ENCODE measurements at places on chromosomes 16 and 17.

DNA sequence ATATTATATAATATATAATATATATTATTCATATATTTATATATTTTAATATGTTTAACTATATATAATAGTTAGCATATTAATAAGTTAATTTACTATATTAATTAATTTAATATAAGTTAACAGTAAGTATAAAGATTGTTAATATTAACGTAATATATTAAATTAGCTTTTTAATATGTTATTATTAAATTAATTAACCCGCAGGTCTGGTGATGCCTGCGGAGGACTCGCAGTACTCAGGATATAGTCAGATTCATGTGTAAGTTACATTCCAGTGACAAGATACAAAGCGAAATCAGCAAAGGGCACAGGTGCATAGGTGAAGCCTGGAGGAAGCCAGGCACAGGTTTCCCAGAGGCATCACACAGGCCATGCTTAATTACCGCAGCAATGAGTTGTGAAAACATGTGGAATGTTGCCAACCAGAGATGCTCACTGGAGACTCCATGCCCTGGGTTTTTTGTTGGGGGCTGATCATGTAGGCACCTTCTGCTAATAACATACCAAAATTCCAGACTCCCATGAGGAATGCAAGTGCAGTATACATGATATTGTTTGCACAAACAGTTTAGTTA, 130.4 kb upstream of the MPHOSPH6 start:
- DNase-seq = no peak

GRCh38 chr16:47519546-47519945, 58.4 kb downstream of the PHKB start:
- no peak for DNase-seq

DNA sequence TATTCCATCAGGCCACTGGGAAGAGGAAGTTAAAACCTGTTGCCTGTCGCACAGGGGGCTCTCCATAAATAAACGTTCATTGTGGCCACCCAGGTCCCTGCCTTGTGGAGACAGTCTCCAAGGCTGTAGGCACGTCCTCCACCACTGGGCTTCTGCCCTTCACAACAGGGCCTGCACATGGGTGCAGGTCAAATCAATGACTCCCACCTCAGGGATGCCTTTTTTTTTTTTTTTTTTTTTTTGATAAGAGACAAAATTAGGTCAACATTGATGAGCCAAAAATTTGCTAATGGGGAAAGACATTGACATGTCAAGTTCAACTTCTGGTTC, 12.6 kb upstream of the SLC12A3 start:
- no peak for DNase-seq

DNA sequence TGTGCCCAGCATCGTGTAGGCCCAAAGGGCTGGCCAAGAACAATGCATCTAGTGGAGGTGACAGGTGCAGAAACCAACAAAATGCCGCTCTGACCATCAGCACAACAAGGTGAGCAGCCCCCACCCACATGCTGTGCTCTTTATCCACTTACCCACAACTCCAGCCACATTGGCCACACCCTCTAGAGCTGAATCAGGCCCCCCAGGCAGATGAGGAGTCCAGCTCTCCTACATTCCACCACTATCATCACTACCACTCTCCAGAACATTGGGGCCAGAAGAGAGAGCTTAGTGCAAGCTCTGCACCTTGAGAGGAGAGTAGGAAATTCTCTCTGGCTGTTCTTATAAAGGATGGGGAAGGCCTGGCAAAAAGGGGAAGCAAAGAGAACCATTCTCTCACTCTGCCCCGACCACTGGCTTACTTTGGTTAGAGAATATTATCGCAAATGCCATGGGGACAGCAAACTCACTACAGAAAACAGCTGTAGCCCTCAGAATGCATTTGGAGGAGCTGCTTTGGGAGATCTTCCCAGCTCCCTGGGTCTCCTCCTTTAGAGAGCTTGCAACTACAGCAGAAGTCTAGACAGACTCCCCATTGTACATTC, 75.0 kb downstream of the TMEM132E start:
- DNase-seq = no peak

DNA sequence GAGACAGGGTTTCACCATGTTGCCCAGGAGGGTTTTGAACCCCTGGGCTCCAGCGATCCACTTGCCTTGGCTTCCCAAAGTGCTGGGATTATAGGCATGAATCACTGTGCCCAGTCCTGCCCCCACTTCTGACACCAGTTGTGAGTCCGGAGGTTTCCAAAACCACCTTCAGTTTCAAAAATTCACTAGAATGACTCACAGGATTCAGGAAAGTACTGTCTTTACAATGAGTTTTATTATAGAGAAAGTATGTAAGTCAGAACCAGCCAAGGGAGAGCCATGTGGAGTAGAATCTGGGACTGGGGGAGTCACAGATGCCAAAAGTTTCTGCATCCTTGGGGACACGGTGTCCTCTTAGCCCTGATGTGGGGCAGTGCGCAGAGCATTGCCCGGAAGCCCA, 55.1 kb downstream of the PLD6 start:
- DNase-seq = peak; percentile 57

DNA sequence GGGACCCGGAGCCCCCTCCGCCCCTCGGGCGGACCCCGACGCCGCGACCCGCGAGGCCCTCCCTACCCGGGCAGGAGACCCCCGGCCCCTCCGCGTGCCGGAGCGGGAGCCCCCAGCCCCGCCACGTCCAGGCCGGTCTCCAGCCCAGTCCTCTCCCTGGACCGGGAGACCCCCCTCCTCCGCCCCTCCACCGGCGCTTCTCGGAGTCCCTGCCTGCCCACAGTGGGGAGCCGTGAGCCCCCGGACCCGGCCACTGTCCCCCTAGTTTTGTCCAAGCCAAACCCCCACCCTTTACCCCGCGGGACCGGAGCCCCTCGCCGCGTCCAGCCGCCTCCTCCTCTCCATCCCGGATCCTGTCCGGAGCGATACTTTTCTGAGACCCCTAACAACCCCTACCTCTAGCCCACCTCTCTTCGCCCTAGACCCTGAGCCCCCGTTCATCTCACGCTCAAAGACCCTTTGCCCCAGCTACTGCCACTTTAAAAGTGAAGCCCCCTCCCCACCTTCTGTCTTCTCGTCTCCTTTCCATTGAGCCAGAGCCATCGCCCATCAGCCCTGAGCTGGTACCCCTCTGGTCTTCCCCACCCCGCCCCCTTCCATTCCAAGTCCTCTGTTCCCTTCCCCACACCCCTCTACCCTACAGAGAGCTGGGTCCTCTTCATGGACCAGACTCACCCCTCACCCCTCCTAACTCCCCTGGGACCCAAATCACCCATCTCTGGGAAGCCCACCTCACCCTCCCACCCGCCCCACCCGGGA, 1.0 kb downstream of the NECAB2 start:
- no peak for DNase-seq

- DNase-seq = no peak
Measured at GRCh38 chr17:82517230-82517865, 2.2 kb upstream of the FOXK2 start.

GRCh38 chr17:45719335-45720071, 64.6 kb upstream of the CRHR1 start:
- DNase-seq = peak; percentile 50

DNA sequence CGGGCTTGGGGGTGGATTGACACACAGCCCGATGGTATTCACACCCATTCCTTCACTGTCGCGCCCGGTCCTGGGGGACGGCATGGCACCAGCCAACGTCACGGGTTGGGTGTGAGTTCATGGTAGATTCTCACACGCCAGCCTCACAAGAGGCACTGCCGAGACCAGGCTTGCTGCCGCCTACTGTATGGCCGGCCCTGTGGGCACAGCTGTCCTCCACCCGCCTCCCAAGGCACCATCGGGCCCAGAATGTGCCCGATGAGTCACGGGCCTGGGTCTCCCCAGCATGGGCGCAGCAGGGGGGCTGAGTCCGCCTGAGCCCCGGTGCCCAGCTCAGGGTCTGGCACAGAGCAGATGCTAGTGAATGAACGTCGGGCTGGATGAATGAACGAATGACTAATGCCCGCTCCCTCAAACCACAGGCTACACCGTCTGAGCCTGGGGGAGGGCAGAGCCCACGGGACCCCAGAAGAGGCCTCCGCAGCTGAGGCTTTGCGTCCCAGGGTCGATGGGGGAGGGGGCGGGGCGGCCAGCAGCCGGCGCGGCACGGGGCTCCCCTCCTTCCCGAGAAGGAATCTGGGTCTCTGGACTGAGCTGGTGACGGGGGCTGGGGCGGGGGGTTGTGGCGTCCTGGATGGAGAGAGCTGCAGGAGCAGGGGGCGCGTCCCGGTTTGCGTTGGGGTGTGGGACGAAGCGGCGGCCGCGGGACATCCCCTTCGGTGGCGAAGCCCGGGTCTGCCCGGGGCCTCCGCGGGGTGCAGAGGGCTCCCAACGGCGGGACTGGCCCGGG, 829 bp downstream of the PITPNM3 start:
- DNase-seq = no peak

DNA sequence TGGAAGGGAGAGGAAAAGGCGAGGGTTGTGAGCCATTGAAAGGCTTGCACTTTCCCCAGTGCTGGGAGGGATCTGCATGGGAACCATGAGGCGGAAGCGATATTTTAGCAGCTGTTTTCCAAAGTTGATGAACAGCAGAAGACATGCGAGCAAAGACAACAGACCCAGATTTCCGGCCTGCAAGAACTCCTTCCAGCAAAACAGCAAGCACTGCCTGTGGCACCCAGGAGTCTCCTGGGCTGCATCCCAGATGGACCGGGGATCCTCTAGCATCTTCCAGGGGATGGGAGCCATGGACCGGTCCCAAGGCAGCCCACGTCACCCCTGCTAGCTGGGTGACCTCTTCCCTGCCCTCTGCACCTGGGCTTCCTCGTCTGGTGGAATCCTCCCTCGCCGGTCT, 162.8 kb downstream of the IRF8 start:
- DNase-seq = no peak

DNA sequence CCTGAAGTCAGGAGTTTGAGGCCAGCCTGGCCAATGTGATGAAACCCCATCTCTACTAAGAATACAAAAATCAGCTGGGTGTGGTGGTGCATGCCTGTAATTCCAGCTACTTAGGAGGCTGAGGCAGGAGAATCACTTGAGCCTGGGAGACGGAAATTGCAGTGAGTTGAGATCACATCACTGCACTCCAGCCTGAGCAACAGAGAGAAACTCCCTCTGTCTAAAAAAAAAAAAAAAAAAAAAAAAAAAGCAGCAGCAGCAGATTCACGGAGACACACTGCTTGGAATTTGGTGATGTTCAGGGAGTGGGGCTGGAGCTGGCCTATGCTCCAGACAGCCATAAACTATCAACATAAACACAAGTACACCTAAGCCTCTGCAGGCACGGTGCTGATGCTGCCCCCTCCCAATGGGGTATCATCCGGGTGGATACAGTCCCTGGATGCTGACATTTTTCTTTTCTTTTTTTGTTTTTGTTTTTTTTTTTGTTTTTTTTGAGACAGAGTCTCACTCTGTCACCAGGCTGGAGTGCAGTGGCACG, 39.6 kb upstream of the RHOT1 start:
- no peak for DNase-seq

GRCh38 chr17:30274887-30275286, 16.9 kb downstream of the BLMH start:
- no peak for DNase-seq

GRCh38 chr16:1890708-1891050, 18.7 kb upstream of the MEIOB start:
- DNase-seq = no peak

GRCh38 chr17:61160789-61161445, 238.7 kb upstream of the TBX2 start:
- DNase-seq = no peak

DNA sequence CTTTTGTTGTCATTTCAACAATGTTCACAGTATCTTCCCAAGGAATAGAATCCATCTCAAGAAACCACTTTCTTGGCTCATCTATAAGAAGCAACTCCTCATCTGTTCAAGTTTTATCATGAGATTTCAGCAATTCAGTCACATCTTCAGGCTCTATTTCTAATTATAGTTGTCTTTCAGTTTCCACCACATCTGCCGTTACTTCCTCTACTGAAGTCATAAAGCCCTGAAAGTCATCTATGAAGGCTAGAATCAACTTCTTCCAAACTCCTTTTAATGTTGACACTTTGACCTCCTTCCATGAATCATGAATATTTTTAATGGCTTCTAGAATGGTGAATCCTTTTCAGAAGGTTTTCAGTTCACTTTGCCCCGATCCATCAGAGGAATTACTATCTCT, 102.1 kb downstream of the CDH13 start:
- no peak for DNase-seq

GRCh38 chr16:76777721-76778465, 413.1 kb upstream of the MON1B start:
- DNase-seq = no peak

DNA sequence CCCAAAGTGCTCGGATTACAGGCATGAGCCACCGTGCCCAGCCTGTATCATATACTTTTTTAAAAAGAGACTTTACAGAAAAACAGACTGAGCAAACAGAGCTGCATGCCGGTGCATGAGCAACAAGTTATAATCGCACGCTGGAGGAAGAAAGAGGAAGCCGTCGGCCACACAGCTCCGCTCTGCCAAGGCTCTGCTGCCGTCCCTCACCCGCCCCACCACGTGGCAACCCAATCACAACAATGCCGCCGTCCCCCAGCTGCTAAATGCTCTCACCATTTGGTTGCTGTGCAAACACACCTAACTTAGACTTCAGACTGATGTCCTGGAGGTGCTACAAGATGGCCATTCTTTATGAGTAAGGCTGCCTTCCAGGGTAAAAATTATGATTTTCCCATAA, 83.5 kb downstream of the ADCY9 start:
- DNase-seq = no peak

DNA sequence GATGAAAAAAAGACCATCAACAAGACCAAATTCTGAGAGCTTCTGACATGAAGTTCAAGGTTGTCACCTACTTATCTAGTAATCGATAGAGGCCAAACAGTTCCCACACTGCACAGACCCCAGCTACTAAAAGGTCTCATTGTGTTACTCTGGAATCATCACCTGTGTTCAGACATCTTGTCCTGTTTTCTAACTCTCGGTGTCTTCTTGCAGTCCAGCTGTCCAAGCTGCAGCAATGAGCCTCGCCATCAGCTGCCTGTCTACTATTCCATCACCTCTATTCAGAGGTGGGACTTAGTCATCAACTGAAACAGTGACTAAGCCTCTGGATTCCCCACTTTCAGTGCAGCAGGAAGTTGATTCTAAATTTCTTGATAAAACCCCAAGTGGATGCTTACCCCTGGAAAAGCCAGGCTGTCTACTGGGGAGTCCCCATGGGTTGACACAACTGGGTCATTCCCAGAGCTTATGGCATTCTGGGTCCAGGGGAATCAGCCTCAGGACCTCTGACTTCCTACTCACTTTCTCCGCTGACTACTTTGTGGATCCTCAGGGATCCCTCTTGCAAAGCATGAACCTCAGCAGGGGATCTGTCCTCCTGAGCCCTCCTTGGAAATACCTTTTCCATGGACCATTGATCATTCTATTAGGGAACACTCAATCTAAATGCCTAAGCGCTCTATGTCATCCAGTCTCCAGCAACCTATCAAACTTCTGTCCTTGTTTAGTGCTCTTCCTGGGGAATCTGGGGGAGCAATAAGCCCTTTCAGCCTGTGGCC, 46.5 kb downstream of the HNF1B start:
- DNase-seq = no peak

DNA sequence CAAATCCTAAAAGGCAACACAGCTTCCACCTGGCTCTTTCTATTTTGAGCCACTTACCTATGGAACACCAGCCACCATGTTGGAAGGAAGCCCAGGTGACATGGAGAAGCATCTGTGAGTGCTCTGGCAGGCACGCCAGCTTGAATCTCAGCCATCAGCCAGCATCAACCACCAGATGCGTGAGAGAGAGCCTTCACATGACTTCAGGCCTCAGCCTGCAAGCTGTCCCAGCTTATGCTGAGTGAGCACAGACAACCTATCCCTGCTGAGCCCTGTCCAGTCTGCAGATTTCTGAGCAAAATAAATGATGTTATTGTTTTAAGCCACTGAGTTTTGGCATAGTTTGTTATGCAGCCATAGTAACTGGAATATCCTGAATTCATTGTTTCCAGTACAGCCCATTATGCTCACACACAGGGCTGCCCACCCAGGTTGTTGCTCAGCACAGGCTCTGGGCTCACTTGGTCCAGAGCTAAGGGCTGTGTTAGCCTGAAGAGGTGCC, 35.1 kb downstream of the TMEM238L start:
- no peak for DNase-seq
